ENCODE measurements at places on chromosomes 3 and 15. TPM values are rescaled to one million over a fixed set of nuclear protein-coding genes. Genes with fewer than 3 reads are reported as not detected.

The SELENOT gene
- 14.6 TPM for polyA plus RNA-seq

The MKRN2OS gene
- polyA plus RNA-seq = 9.0 TPM

The MESP1 gene
- 0.35 TPM for polyA plus RNA-seq

The NTRK3 gene
- polyA plus RNA-seq = 0.77 TPM

The SLC28A2 gene
- not detected for polyA plus RNA-seq

The CHCHD4 gene
- 6.5 TPM for polyA plus RNA-seq

The NLGN1 gene
- polyA plus RNA-seq = 0.46 TPM

The LRRK1 gene
- 4.4 TPM for polyA plus RNA-seq

The PPM1L gene
- polyA plus RNA-seq = 3.0 TPM

The CLRN1 gene
- not detected for polyA plus RNA-seq

The OSTN gene
- polyA plus RNA-seq = not detected

The TMCC1 gene
- polyA plus RNA-seq = 8.4 TPM

The PATL2 gene
- 0.84 TPM for polyA plus RNA-seq

The TMEM207 gene
- not detected for polyA plus RNA-seq

The ACVR2B gene
- polyA plus RNA-seq = 0.29 TPM

Data from esophagus (tissue), 2 donors.